NCI-H1105 (cell line): ENCODE measurements at places on chromosomes 3 and 15.

GRCh38 chr15:77612958-77613601 is 19.6 kb downstream of the LINGO1 start:
- DNase-seq: no peak

DNA sequence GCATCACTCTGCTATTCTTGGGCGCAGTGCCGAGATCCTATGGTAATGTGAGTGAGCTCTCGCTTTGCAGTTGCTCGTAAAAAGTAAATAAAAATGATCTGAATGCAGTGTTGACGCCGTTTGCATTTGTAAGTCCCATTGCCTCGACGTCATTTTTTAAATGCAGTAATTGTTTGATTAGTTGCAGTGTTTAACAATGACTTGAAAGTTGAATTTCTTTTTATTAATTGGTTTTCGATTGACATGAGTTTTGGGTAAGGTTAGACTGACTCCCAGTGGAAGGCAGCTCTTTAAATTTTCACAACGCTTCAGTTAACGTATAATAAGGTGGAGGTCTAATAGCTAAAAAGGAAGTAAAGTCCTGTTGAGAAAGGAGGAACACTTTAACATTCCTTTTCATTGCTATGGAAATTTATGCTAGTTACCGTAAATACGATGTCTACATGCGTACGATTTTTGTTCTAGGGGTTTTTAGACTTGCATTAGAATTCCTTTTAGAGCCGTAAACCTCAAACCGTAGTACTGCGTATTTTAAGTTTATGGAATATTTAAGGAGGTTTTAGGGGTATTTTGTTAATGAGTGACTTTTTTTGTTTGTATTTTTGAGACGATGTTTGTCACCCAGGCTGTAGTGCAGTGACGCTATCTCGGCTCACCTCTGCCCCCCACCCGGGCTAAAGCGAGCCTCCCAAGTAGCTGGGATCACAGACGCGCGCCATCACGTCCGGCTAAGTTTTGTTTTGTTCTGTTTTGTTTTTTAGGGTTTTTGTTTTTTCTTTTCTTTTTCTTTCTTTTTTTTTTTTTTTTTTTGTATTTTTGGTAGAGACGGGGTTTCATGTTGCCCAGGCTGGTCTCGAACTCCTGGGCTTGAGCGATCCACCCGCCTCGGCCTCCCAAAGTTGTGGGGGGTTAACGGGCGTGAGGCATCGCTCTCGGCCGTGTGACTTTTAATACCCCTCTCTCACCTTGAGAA is 1.4 kb downstream of the MORF4L1 start:
- no peak for DNase-seq

DNA sequence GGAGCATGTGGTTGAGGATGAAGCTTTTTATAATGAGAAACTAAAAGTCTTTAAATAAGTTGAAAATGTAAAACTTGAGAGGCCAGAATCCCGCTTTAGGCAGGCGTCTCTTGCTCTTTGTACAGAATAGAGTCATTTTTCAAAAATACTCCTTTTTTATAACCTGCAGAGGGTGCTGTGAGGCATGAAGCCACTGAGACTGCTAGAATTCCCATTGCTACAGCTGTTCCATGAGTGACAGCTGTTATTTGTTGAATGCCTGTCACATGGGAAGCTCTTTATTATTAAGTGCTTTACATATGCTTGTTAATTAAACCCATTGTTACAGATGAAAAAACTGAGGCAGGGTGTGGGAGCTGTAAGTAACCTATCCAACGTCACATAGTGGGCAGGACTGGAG is 18.5 kb downstream of the MINAR1 start:
- DNase-seq: no peak

DNA sequence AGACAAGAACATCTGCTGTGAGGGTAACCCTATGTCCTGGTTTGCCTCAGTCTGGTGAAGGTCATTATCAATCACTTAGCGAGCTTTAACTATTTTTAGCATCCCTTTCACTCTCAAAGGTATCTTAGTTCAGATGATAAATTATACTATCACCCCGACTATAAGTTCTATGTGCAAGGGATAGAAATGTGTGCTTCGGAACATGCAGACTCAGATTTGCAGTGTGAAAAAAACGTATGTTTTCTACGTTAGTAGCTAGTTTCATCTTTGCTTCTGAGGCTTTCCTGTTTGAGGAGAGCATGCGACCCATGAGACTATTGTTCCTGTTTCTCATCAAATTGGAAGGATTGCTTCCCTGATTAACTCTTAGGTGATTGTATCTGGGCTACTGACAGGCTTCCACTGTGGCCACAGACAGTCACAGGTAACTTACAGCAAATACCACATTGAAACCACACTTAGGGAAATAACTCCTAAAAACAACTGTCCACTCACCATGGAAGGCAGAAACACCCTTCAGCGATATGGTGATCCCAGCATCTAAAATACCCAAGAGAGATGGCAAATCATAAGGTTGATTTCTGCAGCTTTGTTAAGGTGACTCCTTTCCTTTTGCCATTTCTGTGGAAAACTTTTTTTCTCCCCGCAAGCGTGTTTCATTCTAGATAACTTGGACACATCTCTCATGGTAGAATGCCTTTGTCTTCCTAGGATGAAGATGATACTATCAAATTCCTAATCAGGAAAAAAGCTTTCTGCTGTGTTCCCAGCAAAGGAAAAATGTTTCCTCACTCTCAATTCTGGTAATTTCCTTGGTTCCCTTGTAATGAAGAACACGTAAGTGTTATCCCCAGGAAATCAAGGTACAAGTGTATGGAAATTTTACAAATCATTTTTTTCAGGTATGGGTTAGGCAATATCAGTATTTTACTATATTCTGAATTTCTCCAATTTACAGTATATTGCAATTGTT is 5.2 kb downstream of the GCSAM start:
- DNase-seq: no peak
